ENCODE measurements at places on chromosomes 12 and 14. TPM values are rescaled to one million over a fixed set of nuclear protein-coding genes. Genes with fewer than 3 reads are reported as not detected.

DNA sequence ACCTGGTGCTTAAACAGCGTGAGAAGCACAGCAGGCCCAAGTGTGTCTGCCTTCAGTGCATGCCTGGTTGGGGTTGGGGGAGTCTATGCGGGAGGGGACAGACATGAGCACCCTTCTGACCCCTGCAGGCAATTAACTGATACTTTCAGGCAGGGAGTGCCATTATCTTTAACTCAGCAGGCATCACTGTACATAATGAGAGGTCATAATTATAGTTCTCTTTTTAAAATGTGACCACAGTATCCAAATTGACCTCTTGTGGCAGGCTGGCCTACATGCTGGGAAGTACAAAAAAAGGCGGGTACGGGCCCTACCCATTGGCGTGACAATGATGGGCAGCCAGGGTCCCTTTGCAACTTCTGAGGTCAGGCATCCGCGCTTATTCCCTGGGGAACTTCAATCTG lies 209.1 kb downstream of the FOXN3 start:
- peak; percentile 28 for DNase-seq

DNA sequence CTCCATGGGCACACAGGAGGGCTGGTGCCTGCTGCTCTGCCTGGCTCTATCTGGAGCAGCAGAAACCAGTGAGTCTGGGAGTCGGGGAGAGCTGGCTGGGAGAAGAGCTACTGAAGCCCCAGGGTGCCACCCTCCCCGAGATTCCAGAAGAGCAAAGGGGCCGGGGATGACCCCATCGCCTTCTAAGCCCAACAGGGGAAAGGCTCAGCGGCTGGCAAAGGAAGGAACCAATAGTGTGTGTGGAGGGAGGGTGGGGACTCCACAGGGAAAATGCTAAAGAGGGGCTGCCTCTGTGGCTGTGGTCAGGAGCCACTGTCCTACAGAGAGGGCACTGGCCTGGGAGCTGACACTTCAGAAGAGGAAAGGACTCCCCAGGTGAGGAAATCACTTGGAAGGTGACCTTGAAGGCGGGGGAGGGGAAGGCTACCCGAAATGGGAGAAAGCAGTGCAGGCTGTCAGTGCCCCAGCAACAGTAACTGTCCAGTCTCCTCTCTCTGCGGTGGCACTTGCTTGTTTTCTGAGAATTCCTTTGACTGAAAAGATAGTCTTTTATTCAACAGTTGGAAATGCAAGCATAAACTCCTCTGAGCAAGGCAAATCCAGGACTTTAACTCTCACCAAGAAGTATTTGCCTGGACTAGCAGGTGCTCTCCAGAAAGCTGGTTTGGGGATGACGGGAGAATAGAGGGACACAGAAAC lies 552 bp downstream of the TAPBPL start:
- DNase-seq, result peak; percentile 59

- DNase-seq, result no peak
These were observed 1278.4 kb upstream of the FLRT2 start for GRCh38 chr14:84251411-84252115.

- DNase-seq, result no peak
These were observed 35.2 kb downstream of the LGR5 start for GRCh38 chr12:71474791-71475190.

GRCh38 chr12:18653465-18653864 lies 84.3 kb downstream of the PLCZ1 start:
- DNase-seq, result no peak

GYS2 gene
- total RNA-seq, result not detected

TCL1A gene
- total RNA-seq, result not detected

CCDC175 gene
- not detected for total RNA-seq

All from myocyte (in vitro differentiated cells).